ENCODE measurements at places on chromosomes 2 and 18.

DNA sequence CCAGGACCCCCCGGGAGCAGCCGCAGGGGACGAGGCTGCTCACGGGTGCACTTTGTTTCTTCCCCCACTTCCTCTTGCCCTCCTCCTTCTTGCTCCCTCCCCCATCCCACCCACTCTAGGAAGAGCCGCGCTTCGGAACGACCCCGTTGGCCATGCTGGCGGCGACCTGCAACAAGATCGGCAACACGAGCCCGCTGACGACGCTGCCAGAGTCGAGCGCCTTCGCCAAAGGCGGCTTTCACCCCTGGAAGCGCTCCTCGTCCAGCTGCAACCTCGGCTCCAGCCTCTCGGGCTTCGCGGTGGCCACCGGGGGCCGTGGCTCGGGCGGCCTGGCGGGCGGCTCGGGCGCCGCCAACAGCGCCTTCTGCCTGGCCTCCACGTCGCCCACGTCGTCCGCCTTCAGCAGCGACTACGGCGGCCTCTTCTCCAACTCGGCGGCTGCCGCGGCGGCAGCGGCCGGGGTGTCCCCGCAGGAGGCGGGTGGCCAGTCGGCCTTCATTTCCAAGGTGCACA lies 1.3 kb downstream of the SP9 start:
- no peak for DNase-seq

DNA sequence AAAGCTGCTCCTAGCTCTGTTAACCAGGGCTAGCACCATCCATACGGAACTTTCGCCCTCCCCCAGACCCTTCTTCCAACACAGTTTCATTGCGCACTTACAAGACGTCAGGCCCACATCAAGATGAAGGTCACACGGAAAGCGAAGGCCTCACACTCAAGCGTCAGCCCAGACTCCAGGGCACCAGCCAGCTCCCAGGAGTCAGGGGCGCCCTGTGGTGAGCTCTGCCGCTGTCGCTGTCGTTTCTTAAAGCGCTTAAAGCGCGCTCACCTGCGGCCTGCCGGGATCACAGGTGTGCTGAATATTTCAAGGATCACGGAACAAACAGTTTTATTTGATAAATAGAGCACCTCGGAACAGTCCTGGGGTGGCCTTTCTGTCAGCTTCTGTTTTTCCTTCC lies 163.1 kb downstream of the CDH20 start:
- no peak for DNase-seq

DNA sequence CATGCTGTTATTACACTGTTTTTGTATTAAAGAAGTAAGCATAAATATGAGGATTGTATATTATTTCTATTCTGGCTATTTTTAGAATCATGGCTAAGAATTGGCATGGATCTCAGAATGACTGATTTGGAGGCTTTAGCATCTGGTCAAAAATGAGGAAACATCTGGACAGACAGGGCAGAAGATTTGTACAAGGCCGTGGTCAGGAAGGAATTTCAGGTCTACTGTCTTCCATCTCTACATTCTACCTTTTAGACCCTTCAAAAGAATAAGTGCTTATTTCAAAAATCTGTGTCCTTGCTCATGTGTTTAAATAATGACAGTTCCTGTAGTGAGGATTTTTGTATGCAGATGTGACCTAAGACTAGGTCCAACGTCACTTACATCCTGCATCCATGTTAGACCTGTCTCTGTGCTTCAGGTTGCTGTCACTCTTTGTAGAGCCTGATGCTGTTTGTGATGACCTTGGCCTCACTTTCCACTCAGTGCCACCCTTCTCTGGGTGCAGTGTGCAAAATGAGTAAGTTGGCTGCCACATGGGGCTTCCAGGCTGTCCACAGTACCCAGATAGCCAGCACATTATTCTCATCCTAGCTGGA lies 54.7 kb upstream of the B3GNT2 start:
- DNase-seq, result no peak

DNA sequence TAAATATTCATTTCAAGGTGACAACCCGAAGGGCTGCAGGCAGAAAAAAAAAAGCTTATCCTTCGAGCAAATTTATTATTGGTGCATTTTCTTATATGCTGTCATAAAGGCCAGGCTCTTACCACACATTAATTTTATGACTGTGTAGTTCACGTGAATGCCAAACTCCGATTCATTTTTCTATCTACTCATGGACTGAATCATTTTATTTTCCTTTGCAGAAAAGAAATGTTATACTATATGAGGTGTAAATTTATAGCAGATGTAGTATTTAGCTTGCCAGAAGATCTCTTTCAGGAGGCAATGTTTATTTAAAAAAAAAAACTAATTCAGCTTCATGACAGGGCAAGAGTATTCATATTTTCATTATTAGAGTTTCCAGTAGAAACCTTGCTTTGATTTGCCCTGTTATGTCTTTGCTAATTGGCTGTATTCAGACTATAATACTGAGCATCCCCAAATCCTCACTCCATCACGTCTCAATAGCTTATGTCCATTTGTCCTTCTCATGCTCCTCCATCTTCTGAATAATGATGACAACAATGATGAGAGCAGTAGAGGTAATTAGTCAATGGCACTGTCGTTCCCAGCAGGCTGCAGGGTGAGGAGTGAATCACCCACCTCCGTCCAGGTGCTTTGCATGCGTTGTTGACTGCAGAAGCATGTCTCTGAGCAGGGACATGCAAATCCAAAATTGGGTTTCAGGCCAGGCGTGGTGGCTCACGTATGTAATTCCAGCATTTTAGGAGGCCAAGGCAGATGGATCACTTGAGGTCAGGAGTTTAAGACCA lies 101.1 kb upstream of the RAB12 start:
- DNase-seq, result no peak

GRCh38 chr2:183001948-183002347 lies 36.3 kb downstream of the NCKAP1 start:
- no peak for DNase-seq

DNA sequence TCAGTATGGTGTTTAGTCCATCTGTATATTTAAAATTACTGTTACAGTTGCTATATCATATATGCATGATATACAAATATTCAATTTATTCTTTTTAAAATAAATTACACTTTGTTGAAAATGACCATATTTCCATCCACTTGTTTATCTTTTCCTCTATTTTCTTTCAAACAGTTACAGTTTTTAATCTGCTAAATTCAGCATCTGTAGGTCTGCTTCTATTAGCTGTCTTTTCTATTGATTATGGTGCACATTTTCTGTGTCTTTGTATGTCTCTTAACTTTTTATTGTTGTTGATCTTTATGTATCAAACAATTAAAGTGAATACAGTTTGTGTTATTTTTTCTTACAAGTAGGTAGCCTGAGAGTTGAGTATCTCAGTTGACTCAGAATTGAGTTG lies 28.1 kb downstream of the IL18R1 start:
- no peak for DNase-seq

GRCh38 chr2:64018701-64019082 lies 536 bp downstream of the VPS54 start:
- no peak for DNase-seq

DNA sequence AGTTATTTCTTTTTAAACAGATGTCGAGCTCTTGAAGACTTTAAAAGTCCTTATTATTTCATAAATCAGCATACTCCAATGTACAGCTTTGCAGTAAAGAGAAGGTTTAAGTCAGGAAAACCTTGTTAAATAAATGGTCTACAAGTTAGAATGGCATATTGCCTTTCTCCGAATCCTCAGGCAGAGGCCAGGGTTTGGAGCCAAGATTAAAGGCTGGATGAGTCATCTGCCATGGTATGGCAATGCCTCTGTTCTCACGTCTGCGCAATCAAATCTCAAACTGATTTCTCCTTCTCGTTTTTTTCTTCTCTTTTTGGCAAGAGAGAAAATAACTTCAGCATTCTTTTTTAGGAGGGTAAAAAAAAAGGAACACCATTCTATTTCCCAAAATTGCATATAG lies 5.6 kb upstream of the KCNJ3 start:
- DNase-seq, result no peak

GRCh38 chr18:56060967-56061541 lies 473.1 kb upstream of the TCF4 start:
- DNase-seq, result no peak

DNA sequence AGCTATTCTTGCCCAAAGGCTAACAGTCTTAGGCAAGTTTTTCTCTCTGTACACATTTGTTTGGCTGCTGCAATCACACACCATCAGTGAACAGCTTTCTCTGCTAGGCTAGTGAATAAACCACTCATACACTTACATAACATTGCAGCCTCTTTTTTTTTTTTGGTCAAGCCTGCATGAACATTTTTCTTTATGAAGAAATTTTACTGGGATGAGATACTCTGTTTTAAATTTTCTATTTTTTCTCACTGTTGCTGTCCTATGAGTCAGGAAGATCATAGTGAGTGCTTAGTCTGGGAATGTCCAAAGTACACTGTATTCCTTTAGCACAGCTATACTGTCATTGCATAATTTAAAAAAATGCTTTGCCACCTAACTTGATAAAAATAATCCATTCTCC lies 58.5 kb downstream of the ROCK1 start:
- no peak for DNase-seq

DNA sequence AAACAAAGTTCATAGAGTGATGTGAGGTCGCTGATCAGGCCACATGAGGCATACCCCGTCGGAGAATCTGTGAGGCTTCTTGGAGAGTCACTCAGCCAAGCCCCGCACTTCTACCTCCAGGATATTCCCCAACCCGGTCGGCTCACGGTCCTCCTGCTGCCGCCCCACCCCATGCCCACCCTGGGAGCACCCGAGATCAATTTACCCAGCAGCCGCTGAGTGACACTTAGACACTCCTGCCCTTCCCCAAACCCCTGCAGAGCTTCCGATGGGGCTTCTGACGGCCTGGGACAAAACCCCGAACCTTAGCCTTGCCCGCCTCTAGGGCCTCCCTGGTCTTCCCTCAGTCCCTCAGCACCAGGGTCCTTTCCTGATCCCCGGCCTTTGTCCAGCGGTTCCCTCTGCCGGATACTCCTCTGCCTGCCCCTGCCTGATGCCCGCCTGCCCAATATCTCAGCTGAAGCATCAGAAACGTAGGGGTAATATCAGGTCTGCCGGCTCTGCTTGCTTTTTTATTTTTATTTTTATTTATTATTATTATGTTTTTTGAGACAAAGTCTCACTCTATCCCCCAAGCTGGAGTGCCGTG lies 18.9 kb upstream of the OTOS start:
- DNase-seq, result no peak

- DNase-seq, result peak; percentile 72
These were observed 698.1 kb upstream of the NXPH2 start for GRCh38 chr2:139478165-139478914.

GRCh38 chr2:226578879-226579278 lies 220.7 kb downstream of the IRS1 start:
- DNase-seq, result no peak

DNA sequence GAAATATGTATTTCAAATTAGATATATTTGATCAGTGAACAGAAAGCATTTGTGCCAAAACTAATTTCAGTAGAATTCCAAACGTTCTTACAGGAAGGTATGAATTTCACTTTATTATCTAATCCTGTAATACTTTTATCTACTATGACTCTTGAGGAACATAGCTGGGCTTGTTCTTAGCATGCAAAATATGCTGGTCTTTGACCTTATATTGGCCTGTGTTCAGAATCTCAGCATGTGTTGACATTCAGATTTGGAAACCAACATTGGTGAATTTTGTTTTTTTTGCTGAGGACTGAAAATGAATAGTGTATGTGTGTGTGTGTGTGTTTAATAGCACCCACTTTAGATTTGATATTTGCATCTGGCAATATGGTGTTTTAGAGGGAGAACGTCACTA lies 112.2 kb downstream of the MEIS1 start:
- no peak for DNase-seq

GRCh38 chr18:78364388-78364960 lies 615.1 kb upstream of the SALL3 start:
- no peak for DNase-seq

GRCh38 chr2:70557171-70557838 lies 3.7 kb upstream of the TGFA start:
- DNase-seq, result no peak

GRCh38 chr2:191010887-191011885 lies 2.8 kb downstream of the STAT1 start:
- DNase-seq, result no peak

DNA sequence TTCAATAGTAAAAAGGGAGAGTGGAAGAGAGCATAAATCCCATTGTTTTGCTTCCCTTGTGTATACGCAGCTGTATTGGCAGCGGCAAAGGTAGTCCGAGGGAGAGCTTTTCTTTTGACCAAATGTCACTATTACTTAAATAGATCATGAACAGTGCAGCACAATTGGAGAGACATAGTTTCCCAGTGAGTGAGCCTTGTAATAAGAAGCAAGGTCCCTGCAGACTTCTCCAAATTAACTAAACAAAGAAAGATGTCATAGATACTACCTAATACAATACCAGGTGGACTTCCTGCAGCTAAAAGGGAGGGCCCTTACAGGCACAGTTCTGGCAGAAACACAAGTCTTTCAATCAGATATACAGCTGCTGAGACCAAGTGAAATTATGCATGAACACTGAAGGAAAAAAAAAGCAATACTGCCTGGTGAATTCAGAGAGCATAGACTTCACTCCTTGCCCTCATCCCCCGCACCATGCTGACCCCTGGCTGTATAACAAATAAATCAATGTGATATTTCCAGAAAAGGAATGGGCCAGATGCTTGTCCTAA lies 404.7 kb upstream of the CDH2 start:
- DNase-seq, result peak; percentile 71

DNA sequence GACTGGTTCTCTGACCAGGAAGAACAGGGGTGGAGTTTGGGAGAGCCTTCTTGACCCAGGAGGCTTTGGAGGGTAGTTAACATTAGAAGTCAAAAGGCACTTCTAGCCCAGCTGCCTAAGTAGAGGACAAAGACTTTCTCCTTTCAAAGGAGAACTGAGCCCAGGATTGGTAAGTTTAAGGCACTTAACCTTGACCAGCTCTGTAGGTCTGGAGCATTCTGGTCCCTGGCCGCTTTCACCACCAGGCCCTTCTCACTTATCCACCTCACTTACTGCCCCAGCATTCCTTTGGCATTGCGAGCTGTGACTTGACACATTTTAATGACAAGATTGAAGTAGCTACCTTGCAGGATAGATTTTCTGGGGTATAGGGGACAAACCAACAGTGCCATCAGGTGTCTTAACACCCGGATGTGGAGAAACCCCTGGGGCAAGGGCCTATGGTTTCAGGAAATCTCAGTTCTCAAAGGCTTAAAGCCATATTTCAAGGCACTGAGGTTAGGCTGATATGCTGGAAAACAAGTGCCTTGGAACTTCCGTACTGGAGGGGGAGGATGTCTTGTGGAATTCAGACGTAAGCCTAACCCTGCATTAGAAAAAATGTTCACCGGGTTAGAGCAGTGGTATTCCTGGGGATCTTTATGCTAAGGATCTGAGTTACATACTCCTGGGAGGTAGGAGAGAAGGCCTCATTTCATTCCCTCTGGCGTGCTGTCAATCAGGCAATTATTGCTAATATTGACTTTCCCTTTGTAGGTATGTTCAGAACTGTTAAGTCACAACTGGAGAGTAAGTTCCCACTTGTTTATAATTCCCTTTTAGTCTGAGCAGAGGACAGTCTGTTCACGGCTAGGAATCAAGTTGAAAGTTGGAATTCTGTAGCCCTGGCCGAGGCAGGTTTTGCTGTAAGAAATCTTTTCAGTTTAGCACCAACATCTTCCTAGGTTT lies 4.3 kb downstream of the C2orf68 start:
- DNase-seq, result no peak

DNA sequence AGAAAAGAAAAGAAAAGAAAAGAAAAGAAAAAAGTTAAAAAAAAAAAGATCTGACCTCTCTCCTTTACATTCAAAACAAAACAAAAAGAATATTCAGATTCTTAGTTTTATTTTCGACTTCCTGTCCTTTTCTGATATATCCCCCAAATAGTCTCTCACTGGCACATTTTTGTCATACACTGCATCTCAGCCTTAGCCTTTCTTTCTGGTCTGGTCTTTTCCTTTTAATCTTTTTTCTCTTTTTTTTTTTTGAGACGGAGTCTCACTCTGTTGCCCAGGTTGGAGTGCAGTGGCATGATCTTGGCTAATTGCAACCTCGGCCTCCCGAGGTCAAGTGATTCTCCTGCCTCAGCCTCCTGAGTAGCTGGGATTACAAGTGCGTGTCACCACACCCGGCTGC lies 1.6 kb upstream of the RIOK3 start:
- no peak for DNase-seq

Measured in NCI-H2081 treated with DMSO at 0.1 percent for 48 hours (cell line).